ENCODE measurements at places on chromosomes 5 and 9. TPM values are rescaled to one million over a fixed set of nuclear protein-coding genes. Genes with fewer than 3 reads are reported as not detected.

GRCh38 chr9:1102642-1102970, 52.4 kb downstream of the DMRT2 start:
- H3K36me3 ChIP-seq = no peaks in the 10 kb centered on the region
- no peak overlapping the region for H3K27ac ChIP-seq
- H3K4me1 ChIP-seq = no peaks in the 10 kb centered on the region
- H3K4me3 ChIP-seq = no peak overlapping the region

Gene NKD2
- 12.2 TPM for total RNA-seq

DNA sequence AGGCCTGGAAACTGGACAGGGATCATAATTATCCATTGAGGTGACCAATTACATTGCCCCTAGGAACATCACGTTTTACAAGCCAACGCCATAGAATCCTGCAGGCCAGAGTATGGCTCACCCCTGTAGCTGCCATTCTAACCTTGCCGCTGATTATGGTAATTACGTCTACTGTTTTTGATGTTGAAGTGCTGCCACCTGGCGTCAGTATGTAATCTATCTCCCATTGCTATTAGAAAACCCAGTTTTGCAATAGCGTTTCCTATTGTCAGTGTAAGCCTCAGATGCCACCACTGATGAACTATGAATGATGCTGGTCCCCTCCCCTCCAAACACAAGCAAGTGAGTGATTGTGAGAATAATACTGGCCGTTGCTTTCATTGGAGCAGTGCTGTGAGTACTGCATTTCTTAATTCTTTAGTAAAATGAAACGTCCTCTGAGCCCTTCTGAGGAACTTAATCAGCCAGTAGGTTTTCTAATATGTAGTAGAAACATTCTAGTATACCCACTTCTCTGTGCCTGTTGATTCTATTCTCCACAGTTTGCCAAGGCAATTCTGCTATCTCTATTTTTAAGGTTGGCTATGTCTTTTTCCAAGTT, 100.5 kb upstream of the NMUR2 start:
- no peaks in the 10 kb centered on the region for H3K36me3 ChIP-seq
- DNase-seq = peak; percentile 62
- no peak overlapping the region for H3K4me3 ChIP-seq
- no peaks in the 10 kb centered on the region for H3K4me1 ChIP-seq
- no peak overlapping the region for H3K27ac ChIP-seq
- H3K27me3 ChIP-seq = no peaks in the 10 kb centered on the region

DNA sequence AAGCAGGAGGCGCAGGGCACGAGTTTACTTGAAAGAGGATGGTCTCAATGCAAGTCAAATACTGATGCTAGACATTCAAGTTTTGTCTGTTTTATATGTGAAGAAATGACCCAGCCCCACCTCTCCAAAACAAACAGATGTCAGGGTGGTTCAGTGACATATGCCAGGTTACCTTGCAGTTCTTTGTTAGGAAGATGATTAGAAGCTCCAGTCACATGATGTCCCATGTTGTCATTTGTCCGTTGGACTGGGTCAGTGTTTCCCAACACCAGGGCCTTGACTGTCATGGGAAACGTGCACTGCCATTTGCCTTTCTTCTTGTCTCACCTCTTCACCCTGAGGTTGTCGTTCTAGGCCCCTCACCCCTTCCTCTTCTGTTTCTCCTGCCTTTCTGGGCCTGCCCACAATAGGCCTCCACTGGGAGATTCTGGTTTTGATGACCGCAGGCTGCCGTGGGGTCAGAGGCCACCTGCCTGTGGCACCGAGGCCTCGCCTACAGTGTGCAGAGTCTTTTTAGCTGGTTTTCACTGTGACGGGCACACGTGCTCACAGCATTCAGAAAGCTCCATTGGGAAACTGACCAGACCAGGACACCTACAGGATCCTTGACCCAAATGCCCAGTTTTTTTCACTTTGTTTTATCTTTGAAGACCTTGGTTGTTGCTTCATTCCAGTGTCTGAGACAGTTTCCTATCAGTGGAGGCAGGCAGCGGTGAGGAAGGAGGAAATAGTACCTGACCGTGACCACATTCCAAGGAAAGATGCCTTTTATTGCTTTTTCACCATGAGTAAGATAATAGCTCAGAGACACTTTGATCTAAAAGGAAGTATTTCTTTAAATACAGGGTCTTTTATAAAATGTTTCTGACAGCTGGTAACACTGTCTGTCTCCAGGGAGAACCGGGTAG, 123.1 kb downstream of the PIP5K1B start:
- H3K4me3 ChIP-seq = no peak overlapping the region
- peaks cover 15% of the 10 kb centered on the region for H3K4me1 ChIP-seq
- no peaks in the 10 kb centered on the region for H3K36me3 ChIP-seq

GRCh38 chr5:1779782-1780613, 19.6 kb downstream of the MRPL36 start:
- no peaks in the 10 kb centered on the region for H3K36me3 ChIP-seq
- no peak overlapping the region for H3K27ac ChIP-seq
- H3K4me3 ChIP-seq = no peak overlapping the region
- H3K4me1 ChIP-seq = peaks cover 13% of the 10 kb centered on the region

Gene CDKN2B-AS1
- not detected for total RNA-seq

DNA sequence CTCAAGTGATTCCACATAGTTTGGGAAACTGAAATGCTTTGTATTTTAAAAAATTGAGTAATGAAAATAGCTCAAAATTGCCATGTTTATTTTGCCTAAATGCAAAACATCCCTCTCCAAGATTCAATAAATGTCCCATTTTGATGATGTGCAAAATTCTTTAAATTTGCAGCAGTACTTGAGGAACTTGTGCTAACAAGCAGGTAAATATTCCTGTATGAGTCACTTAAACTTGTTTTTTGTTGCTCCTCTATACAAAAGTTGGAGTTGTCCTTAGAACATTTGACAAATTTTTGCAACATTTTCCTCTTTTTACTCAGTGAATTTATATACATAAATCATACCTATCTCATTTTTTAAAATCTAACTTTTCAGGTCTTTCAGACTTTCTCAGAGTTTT, 280.2 kb downstream of the CDH12 start:
- H3K27ac ChIP-seq = no peak overlapping the region
- no peak for DNase-seq
- no peak overlapping the region for H3K4me3 ChIP-seq
- H3K4me1 ChIP-seq = no peaks in the 10 kb centered on the region

GRCh38 chr5:176851871-176852658, 41.7 kb downstream of the UNC5A start:
- DNase-seq = no peak
- no peak overlapping the region for H3K27ac ChIP-seq
- H3K4me3 ChIP-seq = no peak overlapping the region
- peaks cover 4% of the 10 kb centered on the region for H3K27me3 ChIP-seq
- no peaks in the 10 kb centered on the region for H3K4me1 ChIP-seq
- no peaks in the 10 kb centered on the region for H3K36me3 ChIP-seq

Gene SH3PXD2B
- 16.9 TPM for total RNA-seq

DNA sequence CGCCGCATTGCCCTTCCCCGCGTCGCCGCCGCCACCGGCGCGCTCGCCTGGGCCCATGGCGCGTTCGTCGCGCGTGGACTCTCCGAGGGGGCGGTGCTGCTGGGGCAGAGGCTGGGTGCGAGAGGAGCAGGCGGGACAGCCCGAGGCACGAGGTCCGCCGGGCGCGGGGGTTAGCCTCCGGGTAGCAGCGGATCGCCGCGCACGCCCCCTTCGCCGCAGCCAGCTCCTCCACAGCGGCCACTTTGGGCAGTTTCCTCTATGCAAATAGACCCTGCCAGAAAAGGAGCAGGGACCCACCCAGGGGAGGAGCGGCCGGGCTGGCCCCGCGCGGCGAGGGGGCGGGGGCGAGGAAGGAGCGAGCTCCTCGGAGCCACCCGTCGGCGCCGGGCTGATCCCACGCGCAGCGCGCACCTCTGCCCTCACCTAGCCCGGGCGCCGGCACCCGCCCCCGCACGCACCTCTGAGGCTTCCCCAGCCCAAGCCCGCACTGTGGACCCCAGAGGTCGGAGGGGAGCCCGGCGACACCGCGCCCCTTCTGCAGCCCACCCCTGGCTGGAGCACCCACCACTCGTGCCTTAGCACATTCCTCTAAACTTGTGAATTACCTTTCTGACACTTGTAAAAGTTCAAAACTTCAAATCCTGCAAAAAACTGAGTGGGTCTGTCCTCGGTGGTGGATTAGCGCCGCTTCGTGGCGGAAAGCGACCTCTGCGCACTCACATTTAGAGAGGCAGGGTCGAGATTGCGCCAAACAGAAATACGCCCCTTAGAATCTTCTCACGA, at the start of gene COL23A1:
TSS of gene COL23A1 (minus strand) at position 253 of the 783 bp plus-strand sequence.
- H3K4me1 ChIP-seq = peaks cover 14% of the 10 kb centered on the region
- no peaks in the 10 kb centered on the region for H3K36me3 ChIP-seq
- no peaks in the 10 kb centered on the region for H3K27me3 ChIP-seq
- peak; percentile 35 for DNase-seq
- H3K27ac ChIP-seq = no peak within 1 kb of the TSS
- H3K4me3 ChIP-seq = no peak within 1 kb of the TSS

Gene SPARC
- total RNA-seq = 76.0 TPM

DNA sequence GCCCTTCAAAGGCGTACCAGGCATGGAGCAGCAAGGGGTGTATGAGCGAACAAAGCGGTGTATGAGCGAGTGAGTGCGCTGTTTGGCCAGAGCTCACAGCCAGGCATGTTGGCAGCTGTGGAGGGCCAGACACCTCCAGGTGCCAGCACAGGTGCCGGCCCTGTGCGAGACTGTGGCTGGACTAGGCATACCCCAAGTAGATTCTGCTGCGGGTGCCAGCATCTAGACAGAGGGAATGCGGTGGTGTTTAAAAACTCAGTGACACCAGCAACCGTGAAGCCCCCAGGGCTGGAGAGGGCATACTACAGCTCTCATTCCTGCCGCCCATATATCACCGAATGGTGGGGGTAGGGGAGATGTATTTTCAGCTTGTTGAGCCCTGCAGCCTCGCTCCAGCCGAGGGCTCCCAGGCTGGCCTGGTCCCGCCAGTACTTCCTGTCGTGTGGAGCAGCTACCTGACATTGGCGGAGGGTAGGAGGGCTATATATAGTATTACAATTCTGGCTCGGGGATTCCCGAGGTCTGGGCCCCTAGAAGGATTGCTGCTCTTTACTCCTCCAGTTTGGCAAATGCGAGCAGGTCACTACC, 1829.6 kb upstream of the NUDT12 start:
- H3K27ac ChIP-seq = no peak overlapping the region
- H3K36me3 ChIP-seq = no peaks in the 10 kb centered on the region
- no peaks in the 10 kb centered on the region for H3K27me3 ChIP-seq
- H3K4me1 ChIP-seq = no peaks in the 10 kb centered on the region
- no peak for DNase-seq
- H3K4me3 ChIP-seq = no peak overlapping the region

- H3K36me3 ChIP-seq = peaks cover 7% of the 10 kb centered on the region
- H3K27me3 ChIP-seq = no peaks in the 10 kb centered on the region
- peak overlapping the region; percentile 28 for H3K4me3 ChIP-seq
- peaks cover 52% of the 10 kb centered on the region for H3K4me1 ChIP-seq
- peak overlapping the region; percentile 87 for H3K27ac ChIP-seq
Measured at GRCh38 chr9:706606-707459, 134.7 kb upstream of the DMRT1 start.

Gene SOX30
- not detected for total RNA-seq

GRCh38 chr9:15299374-15299939, 7.6 kb downstream of the TTC39B start:
- no peaks in the 10 kb centered on the region for H3K36me3 ChIP-seq
- no peak overlapping the region for H3K4me3 ChIP-seq
- no peak for DNase-seq
- H3K27ac ChIP-seq = no peak overlapping the region
- H3K27me3 ChIP-seq = no peaks in the 10 kb centered on the region

Gene OBP2B
- not detected for total RNA-seq

DNA sequence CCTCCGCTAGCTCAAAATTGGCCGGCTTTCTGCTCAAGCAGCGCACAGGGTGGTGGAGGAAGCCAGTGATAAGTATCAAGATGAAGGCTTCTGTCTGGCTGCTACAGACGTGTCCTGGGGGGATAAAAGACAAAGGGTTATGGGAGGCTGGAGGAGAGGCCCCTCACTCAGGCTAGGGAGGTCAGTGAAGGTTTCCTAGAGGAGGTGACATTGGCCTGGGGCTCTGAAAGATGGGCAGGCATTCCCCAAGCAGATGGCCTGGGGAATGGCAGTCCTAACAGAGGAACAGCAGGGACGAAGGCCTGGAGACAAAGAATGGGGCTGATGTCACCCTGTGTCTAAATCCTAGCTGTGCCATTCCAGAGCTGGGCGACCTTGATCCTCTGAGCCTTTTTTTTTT, 32.3 kb downstream of the OLFML2A start:
- DNase-seq = no peak
- H3K27ac ChIP-seq = no peak overlapping the region
- H3K36me3 ChIP-seq = no peaks in the 10 kb centered on the region
- no peak overlapping the region for H3K4me3 ChIP-seq
- H3K27me3 ChIP-seq = no peaks in the 10 kb centered on the region

Gene RMND5B
- total RNA-seq = 49.8 TPM

- H3K4me3 ChIP-seq = no peak overlapping the region
- H3K27me3 ChIP-seq = no peaks in the 10 kb centered on the region
- DNase-seq = no peak
- H3K4me1 ChIP-seq = no peaks in the 10 kb centered on the region
- no peaks in the 10 kb centered on the region for H3K36me3 ChIP-seq
Measured at GRCh38 chr9:110426052-110426709, 88.5 kb upstream of the TXNDC8 start.

- no peak overlapping the region for H3K27ac ChIP-seq
- no peaks in the 10 kb centered on the region for H3K36me3 ChIP-seq
- H3K4me1 ChIP-seq = no peaks in the 10 kb centered on the region
- no peak overlapping the region for H3K4me3 ChIP-seq
Measured at GRCh38 chr5:2175842-2176404, 293.2 kb upstream of the IRX4 start.

DNA sequence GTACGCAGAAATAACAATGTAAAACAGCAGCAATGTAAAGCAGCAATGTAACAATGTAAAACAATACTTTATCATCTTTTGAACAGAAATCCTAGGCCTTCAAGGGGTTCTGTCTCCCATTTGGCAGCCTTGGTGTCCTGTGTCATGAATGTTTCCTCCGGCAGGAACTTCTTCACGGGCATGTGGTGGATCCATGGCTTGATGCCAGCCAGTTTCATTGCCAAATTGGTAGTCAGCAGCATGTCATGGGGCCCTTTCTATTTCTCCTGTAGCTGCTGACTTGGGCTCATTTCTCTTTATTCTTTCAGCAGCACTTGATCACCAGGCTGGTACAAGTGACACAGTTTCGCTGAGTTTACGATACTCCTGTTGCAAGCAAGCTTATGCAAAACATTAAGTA, 275.3 kb downstream of the HTR1A start:
- H3K27me3 ChIP-seq = no peaks in the 10 kb centered on the region
- H3K4me3 ChIP-seq = no peak overlapping the region
- H3K27ac ChIP-seq = no peak overlapping the region

Gene FAM151B
- total RNA-seq = 1.6 TPM

Gene MARCOL
- not detected for total RNA-seq

DNA sequence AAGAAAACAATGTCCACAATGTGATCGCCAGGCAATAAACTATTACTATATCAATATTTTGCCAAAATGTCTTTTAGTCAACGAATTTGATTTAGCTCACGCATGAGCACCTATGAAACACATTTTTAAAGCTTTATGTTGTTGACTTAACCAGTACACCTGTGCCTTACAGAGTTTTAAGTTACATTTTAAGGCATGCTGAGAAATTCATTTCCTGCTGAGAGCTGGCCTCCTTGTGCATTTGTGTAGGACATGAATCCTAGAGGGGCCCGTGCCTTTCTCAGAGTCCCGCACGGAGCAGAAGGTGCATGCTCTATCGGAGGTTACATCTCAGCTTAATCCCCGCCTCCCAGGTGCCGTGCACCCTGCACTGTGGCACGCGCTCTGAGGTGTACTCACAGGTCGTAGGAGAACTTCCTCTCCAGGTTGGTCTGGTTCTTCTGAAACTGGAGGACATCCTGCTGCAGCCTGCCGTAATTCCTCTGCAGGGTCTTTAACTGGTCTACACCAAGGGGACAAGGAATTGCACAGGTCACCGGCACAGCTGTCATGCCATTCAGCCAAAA, 53.2 kb downstream of the GOLM1 start:
- H3K27ac ChIP-seq = no peak overlapping the region
- no peak for DNase-seq
- H3K4me1 ChIP-seq = peaks cover 13% of the 10 kb centered on the region
- no peak overlapping the region for H3K4me3 ChIP-seq
